ENCODE measurements at places on chromosomes 5 and 9.
A peak's percentile ranks its signal among the peaks of the same experiment; 100 is the strongest.

- DNase-seq = no peak
These were observed 117.5 kb downstream of the CEP120 start for GRCh38 chr5:123305751-123306150.

GRCh38 chr5:120794121-120794520, 330.0 kb downstream of the PRR16 start:
- no peak for DNase-seq

DNA sequence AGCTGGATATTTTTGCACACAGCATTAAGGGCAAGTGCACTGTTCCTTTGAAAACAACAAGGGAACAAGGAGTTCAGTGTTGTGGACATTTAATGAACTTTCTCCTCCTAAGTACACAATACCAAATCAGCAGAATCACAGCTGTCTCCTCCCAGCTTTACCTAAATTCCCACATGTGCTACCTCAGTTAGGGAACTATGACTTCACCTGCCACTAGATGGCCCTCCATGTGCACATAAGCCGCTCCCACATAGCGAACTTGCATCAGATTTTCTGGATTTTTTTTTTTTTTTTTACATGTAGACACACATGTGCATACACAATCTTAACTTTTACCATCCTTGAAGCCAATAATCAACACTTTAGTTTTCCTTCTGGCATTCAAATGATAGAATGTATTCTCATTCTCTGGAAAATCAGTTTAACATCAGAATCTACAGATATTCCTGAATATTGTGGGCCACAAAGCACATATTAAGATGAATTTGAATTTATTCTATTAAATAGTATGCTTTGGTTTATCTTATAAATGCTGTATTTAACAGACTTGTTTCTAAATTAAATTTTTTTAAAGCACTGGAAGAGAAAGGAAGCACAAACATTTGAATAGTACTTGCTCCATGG, 123.6 kb downstream of the PALM2AKAP2 start:
- peak; percentile 82 for DNase-seq

GRCh38 chr9:86836797-86837196, 110.5 kb downstream of the GAS1 start:
- DNase-seq = no peak

DNA sequence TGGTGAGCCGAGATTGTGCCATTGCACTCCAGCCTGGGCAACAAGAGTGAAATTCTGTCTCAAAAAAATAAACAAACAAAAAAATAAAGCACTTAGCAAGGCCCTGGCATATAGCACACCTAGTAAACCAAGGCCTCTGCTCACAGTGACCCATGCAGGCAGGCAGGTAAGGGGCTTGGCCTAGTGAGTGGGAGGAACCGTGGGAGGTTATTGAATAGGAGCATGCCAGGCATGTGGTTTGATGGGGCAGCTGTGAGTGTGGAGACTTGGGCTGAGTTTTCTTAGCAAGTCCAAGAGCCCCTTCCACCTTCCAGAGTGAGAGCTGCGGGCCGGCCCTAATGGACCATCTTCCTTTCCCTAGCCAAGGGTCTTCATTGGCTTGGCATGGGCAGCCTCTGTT, 4.5 kb upstream of the NDST1 start:
- DNase-seq = no peak

DNA sequence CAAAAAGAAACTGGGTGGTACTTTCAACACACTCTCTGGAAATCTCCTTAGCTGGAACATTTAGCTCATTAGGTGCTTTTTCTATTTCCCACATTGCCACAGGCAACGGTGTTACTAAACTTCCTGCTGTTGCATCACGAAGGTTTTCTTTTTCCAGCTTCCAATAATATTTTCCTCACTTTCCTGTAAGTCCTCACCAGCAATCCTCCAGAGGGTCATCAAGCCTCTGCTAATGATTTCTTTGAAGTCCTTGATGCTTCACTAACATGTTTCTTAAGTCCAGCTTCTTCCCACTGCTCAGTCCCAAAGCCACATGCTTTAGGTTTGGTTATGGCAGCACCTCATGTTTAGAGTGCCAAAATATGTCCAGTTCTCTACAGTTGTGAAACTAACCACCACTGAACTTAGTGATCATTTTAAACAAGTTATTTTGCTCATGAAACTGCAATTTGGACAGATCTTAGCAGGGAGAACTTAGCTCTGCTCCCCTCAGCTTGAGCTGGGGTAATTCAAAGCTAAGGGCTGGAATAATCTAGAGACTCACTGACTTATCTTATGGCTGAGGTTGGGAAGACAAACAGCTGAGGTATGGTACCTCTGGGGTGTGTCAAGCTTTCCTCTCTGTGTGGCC, 39.9 kb upstream of the RETREG1 start:
- no peak for DNase-seq

DNA sequence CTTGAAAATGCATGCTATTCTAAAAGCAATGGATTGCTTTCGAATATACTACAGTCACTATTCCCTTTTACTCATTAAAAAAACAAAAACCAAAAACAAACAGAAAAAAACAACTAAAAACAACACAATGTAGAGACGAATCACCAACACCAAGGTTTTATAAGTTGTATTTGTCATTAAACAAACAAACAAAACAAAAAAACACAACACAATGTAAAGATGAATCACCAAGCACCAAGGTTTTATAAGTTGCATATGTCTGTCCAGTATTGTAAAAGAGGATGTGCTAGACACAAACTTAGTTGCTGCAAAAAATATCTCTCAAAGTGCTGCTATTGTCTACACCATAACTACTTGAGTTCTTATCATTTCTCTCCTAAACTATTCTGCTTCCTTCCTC, 1269.2 kb downstream of the EFNA5 start:
- no peak for DNase-seq

DNA sequence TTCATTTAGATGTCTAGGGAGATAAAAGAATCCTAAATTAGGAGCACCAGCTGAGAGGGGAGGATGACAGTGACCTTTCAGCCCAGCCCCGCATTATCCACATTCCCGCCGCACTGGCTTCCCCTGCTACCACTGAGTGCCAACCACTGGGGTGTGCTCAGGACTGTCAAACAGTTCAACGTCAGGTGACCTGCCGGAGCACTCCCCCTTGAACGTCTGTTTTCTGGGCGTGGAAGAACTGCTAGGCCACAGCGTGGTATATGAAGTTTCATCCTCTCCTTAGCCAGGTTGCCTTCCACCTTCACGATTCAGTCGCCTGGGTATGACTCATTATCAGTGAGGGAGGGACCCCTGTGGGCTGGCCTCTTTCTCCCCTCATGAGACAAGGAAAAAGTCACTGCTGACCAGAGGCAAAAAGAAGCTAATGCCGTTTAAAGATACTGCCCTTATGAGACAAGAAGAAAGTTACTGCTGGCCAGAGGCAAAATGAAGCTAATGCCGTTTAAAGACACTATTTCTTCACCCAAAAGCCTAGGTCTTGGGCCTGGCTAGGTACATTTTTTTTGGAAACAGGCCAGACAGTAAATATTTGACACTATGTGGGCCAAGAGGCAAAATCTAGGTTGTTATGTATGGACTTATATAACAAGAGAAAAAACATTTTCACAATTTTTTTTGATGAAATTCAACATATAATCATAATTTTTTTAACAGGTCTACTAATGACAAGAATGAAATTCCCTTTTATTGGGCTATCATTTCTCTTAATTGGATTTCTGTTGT, 4.6 kb downstream of the NMRK1 start:
- no peak for DNase-seq

GRCh38 chr5:40555886-40556285, 123.8 kb upstream of the PTGER4 start:
- DNase-seq = no peak

DNA sequence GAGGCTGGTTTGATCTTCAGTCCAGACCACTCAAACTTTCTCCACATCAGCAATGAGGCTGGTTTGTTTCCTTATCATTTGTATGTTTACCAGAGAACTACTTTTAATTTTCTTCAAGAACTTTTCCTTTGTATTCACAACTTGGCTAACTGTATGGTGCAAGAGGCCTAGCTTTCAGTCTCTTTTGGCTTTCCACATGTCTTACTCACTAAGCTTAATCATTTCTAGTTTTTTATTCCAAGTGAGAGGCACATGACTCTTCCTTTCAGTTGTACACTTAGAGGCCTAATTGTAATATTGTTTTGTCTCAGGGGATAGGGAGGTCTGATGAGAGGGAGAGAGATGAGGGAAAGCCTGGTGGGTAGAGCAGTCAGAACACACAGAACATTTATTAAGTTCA, 554.0 kb upstream of the ARRDC3 start:
- no peak for DNase-seq

DNA sequence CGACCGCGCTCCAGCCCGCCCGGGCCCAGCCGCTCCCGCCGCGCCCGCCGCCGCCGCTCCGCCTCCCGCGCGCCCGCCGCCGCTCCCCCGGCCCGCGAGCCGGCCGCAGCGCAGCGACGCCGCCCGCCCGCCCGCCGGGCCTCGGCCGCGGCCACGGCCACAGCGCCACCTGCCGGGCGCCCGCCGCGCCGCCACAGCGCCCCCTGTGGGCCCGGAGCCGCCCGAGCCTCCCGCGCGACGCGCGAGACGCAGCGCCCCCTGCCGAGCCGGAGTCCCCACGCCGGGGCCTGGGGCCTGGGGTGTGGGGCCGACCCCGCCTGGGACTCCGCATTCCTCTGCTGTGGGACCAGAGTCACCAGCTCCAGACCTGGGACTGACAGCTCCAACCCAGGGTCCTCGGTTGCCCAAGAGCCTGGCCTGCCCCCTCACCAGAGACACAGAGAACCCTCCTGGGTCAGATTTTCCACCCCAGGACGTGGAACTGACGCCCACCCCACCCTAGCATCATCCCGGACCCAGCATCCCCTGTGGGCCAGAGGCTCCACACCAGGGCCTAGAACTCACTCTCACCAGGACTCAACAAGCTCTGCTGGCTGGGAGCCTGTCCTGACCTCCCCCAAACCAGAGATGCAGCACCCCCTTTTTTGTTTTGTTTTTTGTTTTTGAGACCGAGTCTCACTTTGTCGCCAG, at the start of gene RAPGEF1:
Gene RAPGEF1, minus strand, starts transcription at position 118 of the 690 bp plus-strand sequence. CDS start 246 bp downstream, outside the sequence.
- peak; percentile 87 for DNase-seq

GRCh38 chr5:170389550-170389892, 354 bp upstream of the KCNMB1 start:
- DNase-seq = no peak

GRCh38 chr5:25107853-25108252, 463.1 kb upstream of the CDH10 start:
- no peak for DNase-seq

DNA sequence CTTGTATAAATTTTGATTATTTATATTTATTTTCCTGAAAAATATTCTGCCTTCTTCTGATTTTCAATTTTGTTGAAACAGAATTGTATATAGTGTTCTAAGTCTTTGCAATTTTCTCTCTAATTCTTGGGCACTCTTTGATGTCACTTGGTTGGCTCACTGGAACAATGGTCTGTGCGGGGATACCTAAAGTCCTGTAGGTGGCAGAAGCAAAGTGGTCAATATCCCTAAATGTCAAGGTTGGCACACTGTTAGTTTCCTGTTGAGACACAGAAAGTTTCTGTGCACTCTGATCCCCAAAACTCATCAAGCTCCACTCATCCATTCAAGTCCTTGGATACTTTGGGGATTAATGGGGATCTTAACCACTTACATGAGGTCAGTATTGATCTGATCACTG, 480.8 kb upstream of the CCNG1 start:
- no peak for DNase-seq

- DNase-seq = no peak
These were observed 26.6 kb downstream of the WNT8A start for GRCh38 chr5:138110266-138110963.

GRCh38 chr5:95927927-95928723, 33.5 kb downstream of the ELL2 start:
- DNase-seq = peak; percentile 25

GRCh38 chr5:38467353-38468040, 88.9 kb downstream of the LIFR start:
- no peak for DNase-seq

DNA sequence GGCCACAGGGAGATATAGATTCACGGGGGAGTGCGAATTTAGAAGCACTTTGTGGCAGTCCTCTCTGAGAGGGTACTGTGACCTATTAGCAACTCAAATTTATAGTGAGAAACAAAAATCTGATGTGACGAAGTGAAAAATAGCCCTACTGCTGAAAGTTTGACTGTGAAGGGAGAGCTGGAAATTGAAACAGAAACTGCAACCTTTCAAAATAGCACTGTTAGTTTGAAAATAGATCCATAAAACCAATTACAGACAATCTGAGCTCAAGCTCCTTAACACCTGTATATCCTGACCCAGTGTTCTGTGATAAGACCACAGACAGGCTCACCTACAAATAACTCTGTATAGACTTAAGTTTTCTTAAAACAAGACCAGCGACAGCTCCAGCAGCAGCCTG, 420.1 kb downstream of the IRX1 start:
- DNase-seq = no peak

GRCh38 chr5:1666812-1667588, 132.6 kb downstream of the MRPL36 start:
- peak; percentile 48 for DNase-seq

- no peak for DNase-seq
These were observed 12.5 kb upstream of the SYNPO start for GRCh38 chr5:150627731-150628545.

DNA sequence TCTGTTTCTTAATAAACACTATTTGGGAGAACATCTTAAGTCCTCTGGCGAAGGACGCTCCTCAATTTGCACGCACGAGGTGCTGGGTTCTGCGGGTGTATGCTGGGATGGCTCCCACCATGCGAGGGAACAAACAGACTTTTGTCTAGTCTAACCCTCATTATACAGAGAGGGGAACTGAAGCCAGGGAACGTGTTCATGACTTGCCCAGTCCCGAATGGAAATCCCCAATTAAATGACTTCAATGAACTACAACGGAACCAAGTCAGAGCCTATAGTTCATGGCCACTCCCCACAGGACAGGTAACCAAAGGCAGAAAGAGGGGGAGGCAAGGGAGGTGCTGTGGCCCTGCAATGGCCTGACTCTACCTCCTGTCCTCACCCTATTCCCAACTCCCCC, 9.3 kb downstream of the TLE1 start:
- DNase-seq = no peak

- peak; percentile 58 for DNase-seq
These were observed 16.2 kb downstream of the PGGT1B start for GRCh38 chr5:115246361-115246991.

- DNase-seq = peak; percentile 17
These were observed 4.0 kb downstream of the ST6GALNAC4 start for GRCh38 chr9:127912882-127913281.

DNA sequence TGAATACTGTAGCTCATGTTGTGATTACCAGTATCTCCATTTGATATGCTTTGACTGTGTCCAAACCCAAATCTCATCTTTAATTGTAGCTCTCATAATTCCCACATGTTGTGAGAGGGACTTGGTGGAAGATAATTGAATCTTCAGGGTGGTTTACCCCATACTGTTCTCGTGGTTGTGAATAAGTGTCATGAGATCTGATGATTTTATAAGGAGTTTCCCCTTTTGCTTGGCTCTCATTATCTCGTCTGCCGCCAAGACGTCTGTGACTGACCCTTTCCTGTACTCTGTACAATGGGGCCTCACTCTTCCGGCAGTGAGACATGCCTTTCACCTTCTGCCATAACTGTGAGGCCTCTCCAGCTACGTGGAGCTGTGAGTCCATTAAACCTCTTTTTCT, 59.3 kb downstream of the TRIO start:
- DNase-seq = peak; percentile 55

Data from B cell (primary cell).